ENCODE measurements at places on chromosomes 4 and X. TPM values are rescaled to one million over a fixed set of nuclear protein-coding genes. Genes with fewer than 3 reads are reported as not detected.

The STOX2 gene
- 5.4 TPM for total RNA-seq

DNA sequence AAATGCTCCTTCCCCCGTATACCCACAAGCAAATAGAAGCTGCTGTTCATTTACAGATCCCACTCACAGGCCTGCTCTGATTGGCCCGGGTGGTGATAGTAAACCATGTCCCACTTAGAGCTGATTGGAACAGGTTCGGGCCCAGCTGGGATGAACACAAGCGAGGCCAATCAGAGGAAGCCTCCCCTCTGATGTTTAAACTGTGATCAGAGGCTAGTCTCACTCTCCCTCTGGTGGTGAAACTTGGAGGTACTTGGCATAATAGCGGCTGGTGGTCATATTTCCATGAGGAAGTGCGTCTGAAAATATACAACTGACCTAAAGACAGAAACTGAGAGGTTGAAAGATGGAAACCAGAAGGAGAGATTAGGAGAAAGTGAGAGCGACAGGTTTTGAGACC, 51.5 kb upstream of the TRPC3 start:
- DNase-seq: no peak

The DMRTC1 gene
- total RNA-seq: not detected

The NAAA gene
- 17.6 TPM for total RNA-seq

DNA sequence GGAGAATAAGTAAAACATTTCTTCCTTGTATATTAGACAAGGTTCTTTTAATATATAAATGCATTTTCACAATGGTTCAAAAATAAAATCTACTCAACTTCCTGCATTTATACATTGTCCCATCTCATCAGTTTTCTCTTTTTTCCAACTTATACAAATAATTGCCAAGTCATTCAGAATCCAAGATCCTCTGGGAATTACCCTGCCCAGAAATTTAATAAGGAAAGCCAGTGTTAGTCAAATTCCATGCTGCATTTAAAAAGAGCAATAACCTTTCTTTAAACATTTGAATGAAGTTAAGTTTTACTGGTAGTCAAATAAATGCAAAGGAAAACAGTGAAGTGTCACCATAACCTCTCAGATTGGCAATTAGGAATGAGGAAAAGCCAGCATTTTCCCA, 357.9 kb downstream of the PPP3CA start:
- DNase-seq: no peak

- DNase-seq: peak; percentile 10
Observed at GRCh38 chr4:52825460-52826090, 36.5 kb upstream of the RASL11B start.

DNA sequence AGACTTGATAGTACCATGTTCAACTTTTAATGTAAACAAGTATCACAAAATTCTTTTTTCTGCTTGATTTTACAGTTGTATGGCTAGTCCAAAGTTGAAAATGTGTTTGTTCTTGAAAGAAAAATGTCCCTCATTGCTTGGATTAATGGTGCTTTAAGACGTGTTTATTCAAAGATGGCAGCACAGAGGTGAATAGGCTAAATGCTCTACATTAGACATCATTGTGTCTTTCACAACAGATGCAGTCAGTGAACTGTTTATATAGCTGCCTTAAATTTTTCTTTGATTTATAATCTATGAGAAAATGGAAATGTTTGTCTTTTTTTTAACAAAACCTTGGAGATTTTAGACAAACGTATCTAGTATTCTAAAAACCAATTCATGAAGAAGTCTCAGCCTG, 137.3 kb downstream of the BMPR1B start:
- peak; percentile 67 for DNase-seq

- peak; percentile 58 for DNase-seq
Observed at GRCh38 chr4:147733716-147734344, 1.9 kb downstream of the ARHGAP10 start.

The STK32B gene
- 5.8 TPM for total RNA-seq

DNA sequence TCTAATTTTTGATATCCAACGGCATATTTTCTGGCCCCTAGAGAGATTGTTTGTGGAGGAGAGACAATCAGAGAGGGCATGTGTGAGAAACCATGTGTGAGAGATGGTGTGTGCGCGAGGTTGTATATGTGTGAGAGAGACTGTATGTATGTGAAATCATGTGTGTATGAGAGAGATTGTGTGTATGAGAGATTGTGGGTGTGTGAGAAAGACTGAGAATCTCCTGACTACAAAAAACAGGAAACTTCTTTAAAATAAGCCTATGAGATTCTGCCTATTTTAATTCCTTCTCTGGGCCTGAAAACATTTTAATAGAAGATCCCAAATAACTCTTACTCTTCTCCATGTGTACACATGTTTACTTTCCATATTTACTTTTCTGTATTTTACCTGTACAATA, 1.5 kb upstream of the FAM241A start:
- DNase-seq: no peak

The HSFX1 gene
- under 0.01 TPM for total RNA-seq
